ENCODE measurements at places on chromosomes 5 and 9. TPM values are rescaled to one million over a fixed set of nuclear protein-coding genes. Genes with fewer than 3 reads are reported as not detected.

GRCh38 chr9:123027517-123027916 lies 6.0 kb upstream of the GPR21 start:
- no peak for DNase-seq

ITGA1 gene
- total RNA-seq = 62.3 TPM

DNA sequence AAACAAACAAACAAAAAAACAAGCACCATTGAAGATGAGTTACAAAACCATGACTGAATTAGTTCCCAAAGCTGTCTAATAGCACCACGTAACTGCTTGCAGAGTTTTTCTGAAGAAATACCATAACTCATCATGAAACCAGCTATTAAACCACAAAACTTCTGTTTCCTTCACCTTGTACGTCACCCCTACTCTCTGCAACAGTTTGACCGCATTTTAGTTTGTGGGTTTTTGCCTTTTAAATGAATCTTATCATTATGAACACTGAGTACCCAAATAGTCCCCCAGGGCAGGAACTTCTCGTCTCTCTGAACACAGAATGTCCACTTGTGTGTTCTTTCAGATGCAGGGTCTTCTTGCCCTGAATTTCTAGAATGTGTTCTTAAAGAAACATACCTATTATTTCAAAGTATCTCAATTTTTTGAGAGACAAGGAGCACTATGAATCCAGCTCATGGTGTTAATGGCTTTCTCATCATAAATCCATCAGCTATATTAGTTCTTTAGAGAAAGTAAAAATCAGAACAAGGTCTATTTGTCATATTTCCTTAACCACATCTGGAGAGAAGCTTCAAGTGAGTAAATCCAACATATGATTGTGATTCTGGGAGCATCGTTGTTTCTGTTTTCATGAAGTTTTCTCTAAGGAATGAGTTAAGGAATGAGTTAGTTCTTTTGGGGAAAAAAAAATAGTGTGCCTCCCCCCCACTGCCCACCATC lies 210.6 kb downstream of the AUH start:
- DNase-seq = no peak

DNA sequence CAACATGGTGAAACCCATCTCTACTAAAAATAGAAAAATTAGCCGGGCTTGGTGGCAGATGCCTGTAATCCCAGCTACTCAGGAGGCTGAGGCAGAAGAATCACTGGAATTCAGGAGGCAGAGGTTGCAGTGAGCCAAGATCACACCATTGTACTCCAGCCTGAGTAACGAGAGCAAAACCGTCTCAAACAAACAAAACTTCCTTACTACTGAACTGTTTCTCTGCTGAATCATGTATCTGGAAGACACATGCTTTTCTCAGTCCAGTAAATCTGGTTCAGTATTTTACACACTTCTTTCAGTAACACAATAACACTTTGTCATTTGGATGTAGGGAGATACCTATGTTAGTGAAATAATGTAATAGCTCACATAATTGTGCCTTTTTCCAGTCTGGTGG lies 7.9 kb downstream of the TRMT10B start:
- no peak for DNase-seq
